ENCODE measurements at places on chromosomes 11 and 22. TPM values are rescaled to one million over a fixed set of nuclear protein-coding genes. Genes with fewer than 3 reads are reported as not detected.

The TRIM51 gene
- polyA plus RNA-seq, result not detected

GRCh38 chr22:24482575-24482974 lies 12.6 kb upstream of the UPB1 start:
- H3K4me1 ChIP-seq, result peaks cover 59% of the 10 kb centered on the region
- DNase-seq, result no peak
- no peaks in the 10 kb centered on the region for H3K36me3 ChIP-seq
- no peaks in the 10 kb centered on the region for H3K27me3 ChIP-seq
- H3K27ac ChIP-seq, result peak overlapping the region; percentile 81

DNA sequence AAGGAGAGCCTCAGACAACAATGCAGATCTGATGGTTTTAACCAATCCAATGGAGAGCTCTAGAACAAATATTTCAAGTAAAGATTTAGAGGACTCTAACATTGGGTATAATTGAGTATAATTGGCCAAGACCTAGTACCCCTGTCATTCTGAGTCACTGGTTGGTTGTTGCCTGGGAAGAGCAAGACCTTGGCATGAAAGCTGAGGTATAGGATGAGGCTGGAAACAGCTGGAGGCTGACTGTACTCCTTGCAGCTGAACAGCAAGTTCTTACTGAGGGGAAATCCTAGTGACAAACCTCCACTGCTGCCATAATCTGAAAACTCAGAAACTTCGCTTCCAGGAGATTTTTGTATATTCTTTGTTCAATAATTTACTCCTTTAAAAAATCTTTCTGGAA lies 54.3 kb upstream of the MUC15 start:
- no peak overlapping the region for H3K4me3 ChIP-seq
- no peaks in the 10 kb centered on the region for H3K36me3 ChIP-seq
- no peak overlapping the region for H3K27ac ChIP-seq
- DNase-seq, result no peak

The MOV10L1 gene
- not detected for polyA plus RNA-seq

The TMEM86A gene
- 2.5 TPM for polyA plus RNA-seq

DNA sequence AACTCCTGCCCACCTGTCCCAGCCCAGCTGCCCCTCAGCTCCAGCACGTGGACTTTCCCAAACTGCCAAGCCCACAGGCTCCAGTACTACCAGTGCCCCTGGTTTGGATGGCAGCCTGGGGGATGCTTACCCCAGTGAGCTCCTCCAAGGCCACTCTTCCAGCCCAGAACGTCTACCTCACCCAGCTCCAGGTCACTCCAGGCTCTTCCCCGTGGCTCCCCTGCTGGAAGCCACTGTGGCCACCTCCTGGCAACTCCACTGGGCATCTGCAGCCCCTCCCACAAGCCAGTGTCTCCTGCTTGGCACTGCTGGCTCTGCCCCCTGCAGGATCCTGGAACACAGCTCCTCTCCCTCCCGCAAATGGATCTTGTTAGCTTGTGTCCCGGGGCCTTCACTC lies 29.3 kb downstream of the LMO1 start:
- H3K4me3 ChIP-seq, result no peak overlapping the region
- DNase-seq, result no peak
- peaks cover 26% of the 10 kb centered on the region for H3K4me1 ChIP-seq
- H3K27ac ChIP-seq, result no peak overlapping the region
- no peaks in the 10 kb centered on the region for H3K36me3 ChIP-seq

The LRRC56 gene
- 0.44 TPM for polyA plus RNA-seq

DNA sequence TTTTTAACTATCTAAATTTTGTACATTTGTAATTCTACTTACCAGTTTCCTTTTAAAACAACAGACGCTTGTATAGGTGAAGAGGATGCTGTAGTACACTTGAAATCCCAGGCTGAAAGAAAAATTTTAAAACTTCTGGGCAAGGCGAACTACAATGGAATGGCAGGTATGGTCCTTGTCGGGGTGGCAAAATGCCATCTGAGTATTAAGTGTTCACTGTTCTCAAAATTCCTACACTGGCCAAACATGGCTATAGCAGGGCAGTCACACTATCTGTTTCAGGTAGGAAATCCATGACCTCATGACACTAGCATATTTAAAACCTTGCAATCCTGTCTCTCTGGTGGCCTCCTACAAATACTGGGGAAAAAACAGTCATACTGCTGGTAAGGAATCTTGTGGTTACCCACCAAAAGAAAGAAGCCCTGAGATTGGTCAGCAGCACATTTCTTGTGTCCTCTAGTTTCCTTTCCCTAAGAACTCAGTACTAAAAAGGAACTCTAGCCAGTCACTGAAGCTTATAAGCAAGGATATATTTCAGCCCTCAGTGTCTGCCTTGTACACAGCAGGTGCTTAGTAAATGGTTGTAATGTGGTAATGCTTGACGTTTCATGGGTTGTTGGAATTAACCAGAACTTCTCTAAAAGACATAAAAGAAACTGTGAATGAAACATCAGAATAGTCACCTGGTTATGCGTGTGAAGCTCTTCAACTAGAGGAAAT lies 5.2 kb upstream of the ZC3H12C start:
- no peak overlapping the region for H3K4me3 ChIP-seq
- peaks cover 18% of the 10 kb centered on the region for H3K4me1 ChIP-seq
- H3K36me3 ChIP-seq, result no peaks in the 10 kb centered on the region
- no peak for DNase-seq
- H3K27me3 ChIP-seq, result no peaks in the 10 kb centered on the region

The PTPN5 gene
- polyA plus RNA-seq, result not detected

DNA sequence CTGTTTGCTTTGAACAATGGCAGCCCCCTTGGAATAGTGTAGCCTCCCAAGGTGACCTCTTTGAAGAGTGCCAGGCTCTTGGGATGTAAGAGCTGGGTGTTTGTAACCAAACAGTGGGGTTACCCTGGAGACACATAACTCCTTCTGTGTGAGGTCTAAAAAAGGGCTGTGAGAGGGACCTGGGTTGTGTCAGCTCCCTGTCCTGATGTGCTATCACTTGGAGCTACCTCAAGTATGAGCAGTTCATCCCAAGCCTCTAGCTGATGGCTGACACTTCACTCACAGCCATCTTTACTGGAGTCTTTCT lies 40.2 kb downstream of the TSPAN18 start:
- H3K27me3 ChIP-seq, result peaks cover 3% of the 10 kb centered on the region
- no peaks in the 10 kb centered on the region for H3K36me3 ChIP-seq
- no peak overlapping the region for H3K4me3 ChIP-seq
- DNase-seq, result no peak

The PATE4 gene
- not detected for polyA plus RNA-seq

GRCh38 chr22:25404928-25405816 lies 159.3 kb upstream of the GRK3 start:
- DNase-seq, result no peak
- no peaks in the 10 kb centered on the region for H3K36me3 ChIP-seq
- peak overlapping the region; percentile 59 for H3K27ac ChIP-seq

The UPK3A gene
- not detected for polyA plus RNA-seq

DNA sequence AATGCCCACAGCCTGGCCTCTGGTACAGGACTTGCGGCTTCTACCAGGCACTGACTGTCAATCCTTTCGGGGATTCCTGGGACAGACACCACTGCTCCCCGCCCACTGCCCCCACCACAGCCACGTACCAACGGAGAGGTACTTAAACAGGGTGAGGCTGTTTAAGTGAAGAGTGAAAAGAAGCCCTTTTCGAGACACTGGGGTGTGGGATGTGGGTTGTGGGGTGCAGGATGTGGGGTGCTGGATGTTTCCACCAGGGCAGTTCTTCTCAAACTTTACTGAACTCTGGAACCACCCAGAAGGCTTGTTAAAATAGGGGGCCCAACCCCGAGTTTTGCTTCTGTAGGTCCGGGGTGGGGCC lies 34.2 kb upstream of the PRR5 start:
- no peak for DNase-seq
- no peak overlapping the region for H3K27ac ChIP-seq
- no peaks in the 10 kb centered on the region for H3K36me3 ChIP-seq

The CHKA gene
- polyA plus RNA-seq, result 3.8 TPM

- no peaks in the 10 kb centered on the region for H3K36me3 ChIP-seq
- no peak for DNase-seq
- H3K4me3 ChIP-seq, result no peak overlapping the region
- H3K4me1 ChIP-seq, result no peaks in the 10 kb centered on the region
These were observed 147.4 kb upstream of the PGR start for GRCh38 chr11:101277036-101277435.

The CD248 gene
- polyA plus RNA-seq, result 0.40 TPM

- peak overlapping the region; percentile 85 for H3K27ac ChIP-seq
- H3K4me3 ChIP-seq, result no peak overlapping the region
- H3K4me1 ChIP-seq, result peaks cover 26% of the 10 kb centered on the region
- no peak for DNase-seq
- H3K27me3 ChIP-seq, result no peaks in the 10 kb centered on the region
These were observed 1.0 kb upstream of the GTPBP1 start for GRCh38 chr22:38704654-38705234.

GRCh38 chr11:42770444-42771065 lies 541.2 kb upstream of the API5 start:
- H3K36me3 ChIP-seq, result no peaks in the 10 kb centered on the region
- H3K27me3 ChIP-seq, result no peaks in the 10 kb centered on the region
- DNase-seq, result peak; percentile 4
- H3K27ac ChIP-seq, result no peak overlapping the region
- H3K4me3 ChIP-seq, result no peak overlapping the region

- DNase-seq, result no peak
- peaks cover 17% of the 10 kb centered on the region for H3K4me1 ChIP-seq
- no peak overlapping the region for H3K4me3 ChIP-seq
- H3K27me3 ChIP-seq, result no peaks in the 10 kb centered on the region
- no peaks in the 10 kb centered on the region for H3K36me3 ChIP-seq
- H3K27ac ChIP-seq, result no peak overlapping the region
These were observed 27.6 kb downstream of the ART5 start for GRCh38 chr11:3613998-3614741.

The OR51V1 gene
- not detected for polyA plus RNA-seq

The CHADL gene
- polyA plus RNA-seq, result 0.26 TPM

DNA sequence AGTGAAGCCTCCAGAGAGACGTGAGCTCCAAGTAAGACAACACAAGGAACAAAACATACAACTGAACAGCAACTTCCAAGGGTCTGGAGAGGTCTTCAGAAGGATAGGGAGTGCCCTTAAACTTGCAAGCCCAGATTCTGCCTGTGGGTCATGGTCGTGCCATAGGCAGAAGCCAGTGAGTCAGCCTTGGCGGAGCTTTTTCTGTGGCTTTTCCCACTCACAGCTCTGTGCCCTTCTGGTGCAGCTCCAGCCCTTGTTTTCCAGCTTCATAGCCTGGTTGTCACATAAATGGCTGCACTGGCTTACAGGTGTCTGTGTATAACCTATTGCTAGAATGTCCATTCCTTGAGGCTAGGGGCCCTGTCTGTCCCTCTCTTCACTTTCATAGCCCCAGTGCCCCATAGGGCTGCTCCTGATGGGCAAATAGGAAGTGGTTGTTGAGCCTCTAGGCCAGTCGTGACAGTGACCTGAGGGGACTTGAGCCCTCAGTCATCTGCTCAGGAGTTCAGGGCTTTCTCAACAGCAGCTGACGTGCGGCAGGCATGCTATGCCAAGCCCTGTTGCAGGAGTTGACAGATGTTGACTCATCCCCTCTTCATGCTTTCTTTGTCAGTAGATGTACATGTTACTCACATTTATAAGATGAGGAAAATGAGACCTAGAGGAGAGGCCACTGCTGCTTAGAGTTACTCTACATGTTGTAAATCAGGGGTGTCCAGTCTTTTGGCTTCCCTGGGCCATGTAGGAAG lies 7.4 kb downstream of the MED15 start:
- no peaks in the 10 kb centered on the region for H3K27me3 ChIP-seq
- peaks cover 58% of the 10 kb centered on the region for H3K4me1 ChIP-seq
- H3K27ac ChIP-seq, result peak overlapping the region; percentile 82

All from keratinocyte (primary cell).